ENCODE measurements at places on chromosomes 11 and 22.

GRCh38 chr22:36606114-36606513, 77.1 kb upstream of the EIF3D start:
- no peak for DNase-seq

- no peak for DNase-seq
These were observed 27.2 kb upstream of the ADORA2A start for GRCh38 chr22:24400034-24400725.

DNA sequence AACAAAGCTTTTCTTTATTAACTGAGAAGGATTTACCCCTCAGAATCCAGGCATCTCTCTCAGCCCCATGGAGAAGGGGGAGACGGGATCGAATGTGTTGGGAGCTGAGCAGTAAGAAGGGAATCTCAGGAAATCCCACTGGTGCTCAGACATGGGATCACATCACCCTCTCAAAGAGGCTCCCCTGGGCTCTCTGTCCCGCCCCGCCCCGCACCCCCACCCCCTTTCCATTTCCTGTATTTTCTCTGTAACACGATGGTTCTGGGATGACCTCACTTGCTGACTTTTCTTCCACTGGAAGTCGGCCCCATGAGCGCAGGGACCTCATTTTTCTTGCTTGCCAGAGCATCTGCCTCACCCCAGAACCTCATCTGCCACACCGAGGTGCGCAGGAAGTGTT, 100.0 kb downstream of the RPS6KA4 start:
- DNase-seq = peak; percentile 1

DNA sequence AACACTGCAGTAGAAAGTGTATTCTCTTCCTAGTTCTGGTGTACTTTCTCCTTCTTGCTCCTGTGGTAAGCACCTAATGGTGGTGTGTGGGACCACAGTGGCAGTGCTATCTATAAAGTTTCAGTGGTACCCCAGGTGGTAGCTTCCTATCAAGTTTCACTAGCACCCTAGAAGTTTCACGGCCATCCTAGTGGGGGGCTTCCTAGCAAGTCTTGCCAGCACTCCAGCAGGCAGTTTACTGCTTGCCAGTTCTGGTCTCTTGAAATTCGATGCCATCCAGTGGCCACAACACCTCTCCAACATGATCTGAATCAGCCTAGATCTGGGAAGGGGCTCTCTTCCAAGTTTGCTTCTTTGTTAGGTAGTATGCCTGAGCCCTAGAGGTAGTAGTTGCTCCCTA, 229.6 kb downstream of the SWAP70 start:
- no peak for DNase-seq

DNA sequence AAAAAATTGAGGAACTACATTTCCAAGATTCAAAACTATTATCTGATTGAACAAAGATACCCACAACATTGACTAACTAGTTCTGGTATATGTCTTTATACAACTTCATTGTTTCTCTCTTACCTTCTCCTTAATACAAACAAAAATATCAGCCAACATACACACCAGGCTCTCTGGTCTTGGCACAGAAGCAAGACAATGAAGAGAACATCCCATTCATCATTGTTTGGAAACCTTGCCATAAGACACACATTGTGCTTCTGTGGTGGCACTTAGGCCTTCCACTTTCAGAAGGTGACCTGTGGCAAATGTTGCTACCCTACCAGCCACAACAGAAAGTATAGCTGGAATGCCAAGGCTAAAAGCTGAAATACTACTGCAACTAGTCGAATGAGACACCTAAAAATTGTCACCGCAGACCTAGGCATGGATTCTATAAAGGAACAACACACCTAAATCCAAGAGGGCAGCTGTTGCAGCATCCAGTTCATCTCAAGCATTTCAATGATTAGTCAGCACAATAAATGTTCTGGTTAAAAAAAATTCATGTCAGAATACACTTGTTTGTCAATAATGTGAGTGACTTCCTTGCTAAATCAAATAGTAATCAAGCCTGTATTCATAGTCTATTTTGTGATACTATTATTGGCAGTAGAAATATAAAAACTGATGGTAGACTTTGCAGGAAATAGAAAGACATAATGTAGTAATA, 26.3 kb downstream of the MAP6 start:
- no peak for DNase-seq

GRCh38 chr11:32028201-32028600, 62.7 kb upstream of the RCN1 start:
- DNase-seq = no peak

DNA sequence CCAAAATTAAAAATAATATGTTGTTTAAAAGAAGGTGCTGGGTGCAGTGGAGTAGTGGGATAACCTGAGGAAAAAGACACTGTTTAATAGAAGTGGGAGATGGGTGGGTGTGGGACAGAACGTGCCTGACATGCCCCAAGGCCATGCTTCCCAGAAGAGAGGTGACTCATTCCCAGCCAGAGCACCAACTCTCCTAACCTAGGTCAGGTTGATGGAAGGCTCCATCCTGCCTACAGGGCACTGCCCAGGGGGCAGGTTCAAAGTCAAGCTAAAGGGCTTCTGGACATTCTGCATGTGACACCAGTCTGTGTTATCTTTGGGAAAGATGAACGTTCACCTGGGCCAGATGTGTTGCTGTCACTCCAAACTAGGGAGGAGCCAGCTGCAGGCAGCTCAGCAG, 453.1 kb downstream of the SOX6 start:
- no peak for DNase-seq

- peak; percentile 25 for DNase-seq
These were observed 159.2 kb upstream of the DDI1 start for GRCh38 chr11:103877221-103877620.

- no peak for DNase-seq
These were observed 478.5 kb upstream of the CCDC90B start for GRCh38 chr11:83764643-83765042.

- no peak for DNase-seq
These were observed 125.2 kb upstream of the SNX19 start for GRCh38 chr11:131041331-131042040.

- peak; percentile 73 for DNase-seq
These were observed 1.3 kb downstream of the HIRA start for GRCh38 chr22:19429950-19430889.

DNA sequence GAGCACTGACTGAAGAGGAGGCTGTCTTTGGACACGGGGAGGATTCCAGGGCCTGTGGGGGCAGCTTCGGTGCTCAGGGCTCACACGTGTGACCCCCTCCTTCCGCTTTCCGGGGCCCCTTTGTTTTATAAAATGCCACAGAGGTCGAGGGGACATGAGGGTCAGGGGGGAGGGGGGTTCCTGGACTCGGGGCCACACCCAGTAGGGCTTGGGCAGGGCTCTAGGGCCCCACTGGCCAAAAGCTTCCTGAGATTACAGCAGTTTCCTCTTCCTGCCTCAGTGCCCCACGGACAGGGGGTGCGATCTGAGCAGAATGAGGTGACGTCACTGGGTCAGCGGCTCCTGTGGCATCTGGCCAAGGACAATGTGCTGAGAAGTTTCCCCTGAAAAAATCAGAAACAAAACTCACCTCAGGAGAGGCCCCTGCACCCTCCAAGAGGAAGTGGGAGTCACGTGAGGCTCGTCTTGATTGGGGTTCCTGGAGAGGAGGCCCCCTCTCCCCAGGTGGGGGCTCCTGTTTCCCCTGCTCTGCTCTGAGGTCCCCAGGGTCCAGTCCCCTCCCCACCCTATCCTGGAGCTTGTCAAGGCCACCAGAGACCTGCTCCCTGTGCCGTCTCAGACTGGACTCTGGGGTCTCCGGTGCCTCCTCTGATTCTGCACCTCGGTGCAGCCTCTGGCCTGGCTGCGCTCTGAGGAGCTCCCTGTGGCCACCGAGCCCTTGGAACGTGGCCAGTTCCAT, 6.4 kb upstream of the IFITM3 start:
- peak; percentile 51 for DNase-seq

- DNase-seq = peak; percentile 64
These were observed 524 bp upstream of the SLC25A17 start for GRCh38 chr22:40819599-40820140.

DNA sequence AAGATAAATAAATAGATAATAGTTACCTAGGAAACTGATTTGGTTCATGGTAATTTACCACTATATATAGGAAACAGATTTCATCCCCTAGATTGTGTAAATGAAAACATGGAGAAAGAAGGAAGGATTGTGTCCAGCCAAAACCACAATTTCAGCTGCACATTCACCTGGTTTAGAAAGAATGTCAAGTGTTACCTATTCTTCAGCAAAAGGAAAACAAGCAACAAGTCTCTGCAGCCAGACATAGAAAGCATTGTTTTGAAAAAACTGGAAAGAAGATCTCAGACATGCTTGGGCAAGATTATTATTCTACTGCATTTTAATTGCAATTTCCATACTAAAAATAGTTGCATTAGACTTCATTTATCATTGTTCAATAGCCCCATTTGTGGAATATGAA, 8.8 kb upstream of the BMAL1 start:
- no peak for DNase-seq

DNA sequence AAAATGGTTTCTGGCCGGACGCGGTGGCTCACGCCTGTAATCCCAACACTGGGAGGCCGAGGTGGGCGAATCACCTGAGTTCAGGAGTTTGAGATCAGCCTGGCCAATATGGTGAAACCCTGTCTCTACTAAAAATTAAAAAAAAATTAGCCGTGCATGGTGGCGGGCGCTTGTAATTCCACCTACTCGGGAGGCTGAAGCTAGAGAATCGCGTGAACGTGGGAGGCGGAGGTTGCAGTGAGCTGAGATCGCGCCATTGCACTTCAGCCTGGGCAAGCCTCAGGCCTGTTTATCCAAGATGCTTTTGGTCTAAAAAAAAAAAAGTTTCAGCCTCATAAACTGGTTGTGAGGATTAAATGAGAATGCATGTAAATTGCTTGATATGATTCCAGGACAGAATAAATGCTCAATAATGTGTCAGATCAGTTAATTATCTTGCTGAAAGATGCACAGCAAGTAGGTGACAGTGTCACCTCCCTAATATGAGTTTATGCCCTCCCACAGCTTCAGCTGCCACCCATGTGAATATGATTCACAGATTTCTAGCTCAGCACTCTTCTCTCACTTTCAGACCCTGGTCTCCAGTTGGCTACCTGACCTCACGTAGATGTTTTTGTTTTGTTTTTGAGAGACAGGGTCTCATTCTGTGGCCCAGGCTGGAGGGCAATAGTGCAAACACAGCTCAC, 1.1 kb upstream of the ALG8 start:
- DNase-seq = no peak

GRCh38 chr22:45883811-45884170, 93.2 kb downstream of the WNT7B start:
- no peak for DNase-seq

GRCh38 chr11:127825183-127825582, 762.2 kb downstream of the ETS1 start:
- no peak for DNase-seq

- DNase-seq = no peak
These were observed 13.3 kb downstream of the LARGE1 start for GRCh38 chr22:33906954-33907353.

GRCh38 chr22:21568347-21569075, 997 bp downstream of the UBE2L3 start:
- peak; percentile 51 for DNase-seq

DNA sequence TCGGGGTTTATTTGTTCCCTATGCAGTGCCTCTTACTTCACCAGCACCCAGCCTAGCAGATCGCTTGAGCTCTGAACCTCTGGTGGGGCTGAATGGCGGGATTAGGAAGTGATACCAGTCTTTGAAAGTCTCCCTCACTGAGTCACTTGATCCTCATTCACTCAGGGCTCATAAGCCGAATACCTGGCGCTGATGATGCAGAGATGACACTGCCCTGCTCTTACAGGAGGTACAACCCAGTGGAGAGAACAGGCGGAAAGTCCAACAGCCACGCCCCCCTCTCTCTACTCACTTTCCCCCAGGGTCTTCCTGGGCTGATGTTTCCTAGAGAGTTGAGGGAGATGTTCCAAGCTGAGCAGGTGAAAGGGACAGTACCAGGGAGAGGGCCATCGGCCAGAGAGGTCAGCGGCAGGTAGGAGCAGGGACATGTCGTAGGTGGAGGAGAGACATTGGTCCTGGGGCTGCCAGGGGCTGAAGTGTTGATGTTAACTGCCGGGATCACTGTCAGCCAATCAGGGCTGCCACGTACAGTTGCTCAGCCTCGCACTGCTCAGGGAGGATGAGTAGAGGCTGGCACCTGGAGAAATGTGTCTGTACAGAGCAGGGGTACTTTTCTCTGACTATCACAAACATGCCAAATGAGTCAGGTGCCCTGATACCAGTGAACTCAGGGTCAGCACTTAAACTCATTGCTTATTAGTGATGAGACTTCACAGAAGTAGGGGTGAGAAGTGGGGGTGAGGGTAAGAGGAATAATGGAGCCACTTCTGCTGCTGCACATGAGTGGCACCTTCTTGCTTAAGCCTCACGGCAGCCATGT, 9.9 kb upstream of the APOBEC3A start:
- DNase-seq = no peak

- peak; percentile 94 for DNase-seq
These were observed 22.8 kb upstream of the GUCY1A2 start for GRCh38 chr11:107041088-107041444.

DNA sequence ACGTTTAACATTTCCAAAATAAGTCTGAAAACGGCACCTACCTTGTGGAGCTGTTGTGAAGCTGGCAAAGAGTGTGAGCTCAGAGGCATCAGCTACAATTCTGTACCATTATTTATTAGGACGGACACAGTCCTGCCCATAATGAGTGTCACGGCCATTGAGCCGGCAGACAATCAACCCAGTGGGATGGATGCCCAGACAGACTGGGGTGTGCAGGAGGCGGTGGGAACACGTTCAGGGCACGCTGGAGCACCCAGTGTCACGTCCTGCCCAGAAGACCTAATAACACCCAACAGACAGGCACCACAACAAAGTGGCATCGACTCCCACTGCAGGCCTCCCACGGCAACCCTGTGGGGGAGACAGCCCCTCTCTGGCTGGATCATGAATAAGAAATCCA, 34.5 kb downstream of the TPST2 start:
- no peak for DNase-seq

DNA sequence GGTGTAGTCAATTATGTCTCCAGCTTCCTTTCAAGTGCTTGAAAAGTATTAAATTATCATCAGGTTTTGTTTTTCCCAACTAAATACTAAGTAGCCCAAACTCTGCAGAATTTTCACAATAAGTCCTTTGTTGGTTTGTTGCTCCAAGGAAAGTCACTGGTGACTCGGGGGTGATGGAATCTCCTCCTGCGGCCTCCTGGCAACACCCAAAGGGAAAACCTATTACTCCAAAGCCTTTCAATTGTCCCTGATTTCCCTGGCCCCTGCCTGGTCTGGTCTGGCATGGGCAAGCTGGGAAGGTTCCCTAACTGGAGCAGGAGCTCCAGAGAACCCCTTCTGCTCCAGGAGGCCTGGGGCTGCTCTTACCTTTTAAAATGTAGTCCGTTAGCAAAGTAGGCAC, 47.9 kb downstream of the FEZ1 start:
- no peak for DNase-seq

- DNase-seq = no peak
These were observed 4.9 kb downstream of the ADORA2A start for GRCh38 chr22:24432059-24432853.

- peak; percentile 73 for DNase-seq
These were observed 1.5 kb upstream of the KLHDC7B start for GRCh38 chr22:50544078-50544745.

DNA sequence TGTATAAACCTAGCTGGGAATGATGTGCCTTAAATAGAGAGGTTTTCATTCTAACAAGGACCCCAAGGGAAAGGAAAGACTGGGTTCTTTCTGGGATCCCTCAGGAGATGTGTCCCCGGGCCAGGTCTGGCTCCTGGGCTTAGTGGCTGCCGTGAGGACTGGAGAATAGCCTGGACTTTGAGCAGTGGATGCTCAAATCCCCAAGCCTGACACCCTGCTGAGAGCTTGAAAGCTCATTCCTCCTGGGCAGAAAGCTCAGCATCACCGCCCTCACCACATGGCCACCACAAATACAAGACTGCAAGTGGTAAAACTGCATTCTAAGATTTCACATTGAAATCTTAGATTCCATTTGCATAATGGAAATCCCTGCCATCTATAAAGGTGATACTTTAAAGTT, 79.4 kb upstream of the NARS2 start:
- DNase-seq = no peak

Data from mesenchymal stem cell (in vitro differentiated cells and primary cell).